ENCODE measurements at places on chromosomes 3 and 15. TPM values are rescaled to one million over a fixed set of nuclear protein-coding genes. Genes with fewer than 3 reads are reported as not detected.

Gene NMNAT3
- not detected for polyA plus RNA-seq

Gene TRAK1
- polyA plus RNA-seq = 11.5 TPM

DNA sequence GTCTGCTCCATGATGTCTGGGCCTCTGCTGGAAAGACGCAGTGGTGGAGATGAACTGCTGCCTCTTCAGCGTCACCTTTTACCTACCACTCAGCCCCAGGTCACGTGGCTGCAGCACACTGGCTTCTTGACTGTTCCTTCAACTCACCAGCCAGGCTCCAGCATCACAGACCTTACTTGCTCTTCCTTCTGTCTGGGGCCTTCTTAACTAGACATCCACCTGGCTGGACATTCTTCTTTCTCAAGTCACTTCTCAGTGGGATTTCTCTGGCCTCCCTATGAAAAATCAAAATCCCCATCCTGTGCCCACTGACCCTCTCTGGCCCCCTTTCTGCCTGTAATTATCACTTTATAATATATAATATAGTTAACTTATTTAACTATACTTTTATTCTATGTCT is 29.7 kb upstream of the NSMCE3 start:
- no peak for DNase-seq

Gene GOLGA6A
- not detected for polyA plus RNA-seq

Gene CPLX3
- polyA plus RNA-seq = not detected

- DNase-seq = no peak
Measured at GRCh38 chr3:149174901-149175300, 45.5 kb downstream of the HPS3 start.

- DNase-seq = no peak
Measured at GRCh38 chr3:65619451-65619881, 419.3 kb downstream of the MAGI1 start.

Gene ZDHHC3
- 60.7 TPM for polyA plus RNA-seq

Gene CYP11A1
- 0.08 TPM for polyA plus RNA-seq

DNA sequence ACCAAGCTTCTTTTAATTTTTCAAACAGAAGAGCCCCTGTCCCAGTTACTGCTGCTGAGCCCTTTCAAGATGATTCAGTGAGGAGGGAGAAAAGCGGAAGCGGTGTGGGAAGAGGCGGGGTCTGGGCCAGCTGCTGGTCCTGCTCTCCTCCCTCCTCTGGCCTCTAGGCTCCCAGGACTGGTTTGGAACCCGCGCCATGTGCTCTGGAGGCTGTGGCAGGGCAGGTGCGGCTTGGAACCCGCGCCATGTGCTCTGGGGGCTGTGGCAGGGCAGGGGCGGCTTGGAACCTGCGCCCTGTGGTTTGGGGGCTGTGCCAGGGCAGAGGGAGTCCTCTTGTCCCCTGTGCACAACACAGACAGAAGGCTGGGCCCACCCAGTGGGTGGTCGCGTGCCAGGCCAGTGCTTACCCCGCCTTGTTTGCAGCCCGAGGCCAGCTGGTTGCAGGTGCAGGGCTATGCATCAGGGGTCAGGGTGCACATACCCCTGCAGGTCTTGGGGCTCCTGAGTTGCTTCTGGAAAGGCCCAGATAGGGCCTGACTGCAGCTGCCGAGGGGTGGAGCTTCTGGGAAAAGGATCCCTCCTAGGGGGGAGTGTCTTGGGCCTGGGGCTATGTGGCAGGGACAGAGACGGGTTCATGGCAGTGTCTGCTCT is 12.2 kb downstream of the ALG1L2 start:
- no peak for DNase-seq

DNA sequence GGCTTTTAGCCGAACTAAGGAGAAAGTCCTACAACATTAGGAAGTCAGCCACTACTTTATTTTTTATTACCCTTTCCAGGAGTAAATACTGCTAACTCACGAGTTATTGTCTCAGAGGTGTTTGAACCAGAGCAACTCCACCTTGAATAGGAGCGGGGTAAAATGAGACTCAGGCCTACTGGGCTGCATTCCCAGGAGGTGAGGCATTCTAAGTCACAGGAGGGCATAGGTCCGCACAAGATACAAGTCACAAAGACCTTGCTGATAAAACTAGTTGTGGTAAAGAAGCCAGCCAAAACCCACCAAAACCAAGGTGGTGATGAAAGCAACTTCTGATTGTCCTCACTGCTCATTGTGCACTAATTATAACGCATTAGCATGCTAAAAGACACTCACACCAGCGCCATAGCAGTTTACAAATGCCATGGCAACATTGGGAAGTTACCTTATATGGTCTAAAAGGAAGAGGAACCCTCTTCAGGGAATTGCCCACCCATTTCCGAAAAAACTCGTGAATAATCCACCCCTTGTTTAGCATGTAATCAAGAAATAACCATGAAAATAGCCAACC is 555.9 kb downstream of the IGSF11 start:
- no peak for DNase-seq

DNA sequence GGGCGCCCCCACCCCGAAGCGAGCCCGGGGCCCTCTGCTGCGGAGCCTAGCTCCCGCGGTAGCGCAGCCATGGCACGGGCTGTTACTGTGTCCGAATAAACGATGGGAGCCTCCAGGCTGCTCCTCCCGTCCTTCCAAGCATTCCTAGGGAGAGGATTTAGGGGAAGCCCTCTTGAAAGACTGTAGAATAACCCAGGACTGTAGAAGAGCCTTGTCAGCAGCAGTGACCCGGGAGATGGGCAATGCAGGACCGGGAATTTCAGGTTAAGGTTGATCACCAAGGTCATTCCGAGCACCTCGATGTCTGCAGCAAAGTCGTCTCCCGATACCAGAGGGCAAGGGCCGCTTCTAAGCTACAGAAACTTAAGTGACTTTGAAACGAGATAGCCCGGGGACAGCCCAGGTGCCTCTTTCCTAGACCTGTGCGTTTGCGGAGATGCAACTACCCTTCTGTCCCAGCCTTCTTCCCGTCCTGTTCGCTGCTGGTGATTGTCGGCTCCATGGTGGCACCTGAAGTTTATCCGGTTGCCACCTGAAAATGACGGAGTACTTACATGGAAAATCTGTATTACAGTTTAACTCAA is 753 bp upstream of the MYO5A start:
- DNase-seq = no peak

- DNase-seq = no peak
Measured at GRCh38 chr15:40064231-40064894, 25.4 kb upstream of the SRP14 start.

Gene GPR149
- polyA plus RNA-seq = not detected

Gene OR5K4
- not detected for polyA plus RNA-seq

Gene CYP1A2
- not detected for polyA plus RNA-seq

Gene SNTN
- polyA plus RNA-seq = not detected

- no peak for DNase-seq
Measured at GRCh38 chr3:49554633-49555265, 472 bp downstream of the BSN start.

DNA sequence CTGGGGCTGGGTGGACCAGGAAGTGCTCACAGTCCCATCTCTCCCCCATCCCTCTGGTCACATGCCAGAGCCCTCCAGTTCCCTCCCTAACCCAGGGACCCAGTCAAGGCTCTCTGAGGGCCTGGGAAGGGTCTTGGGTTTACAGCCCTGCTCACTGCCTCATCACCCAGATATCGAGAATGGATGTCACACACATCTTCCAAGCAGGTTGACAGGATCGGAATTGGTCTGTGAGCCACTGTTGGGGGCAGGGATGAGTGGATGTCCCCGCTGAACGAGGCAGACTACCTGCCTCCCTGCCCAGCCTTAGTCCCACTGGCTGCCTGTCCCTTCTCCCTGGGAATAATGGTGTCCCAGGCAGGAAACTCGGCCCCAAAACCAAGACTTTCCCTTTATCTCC is 20.0 kb upstream of the GOLGA6C start:
- DNase-seq = no peak

Gene MOBP
- not detected for polyA plus RNA-seq

DNA sequence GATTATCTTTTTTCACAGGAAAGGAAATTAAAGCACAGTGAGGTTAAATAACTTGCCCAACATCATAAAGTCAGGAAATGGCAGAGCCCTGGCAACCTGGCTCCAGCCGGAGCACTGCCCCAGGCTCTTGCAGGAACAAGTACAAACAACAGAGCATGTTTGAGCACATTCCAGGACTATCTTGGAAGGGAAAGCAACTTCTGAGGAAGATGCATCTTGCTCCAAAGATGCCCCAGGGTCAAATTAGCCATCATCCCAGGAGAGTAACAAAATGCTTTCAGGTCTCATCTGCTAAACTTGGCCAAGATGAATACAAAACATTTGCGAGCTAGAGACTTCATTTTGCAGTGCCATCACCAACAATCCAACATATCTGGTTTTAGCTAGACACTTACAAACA is 162.4 kb upstream of the LRRN1 start:
- DNase-seq = no peak

Gene APEH
- polyA plus RNA-seq = 122 TPM

- DNase-seq = peak; percentile 62
Measured at GRCh38 chr3:183584246-183584913, 28.9 kb upstream of the KLHL6 start.

DNA sequence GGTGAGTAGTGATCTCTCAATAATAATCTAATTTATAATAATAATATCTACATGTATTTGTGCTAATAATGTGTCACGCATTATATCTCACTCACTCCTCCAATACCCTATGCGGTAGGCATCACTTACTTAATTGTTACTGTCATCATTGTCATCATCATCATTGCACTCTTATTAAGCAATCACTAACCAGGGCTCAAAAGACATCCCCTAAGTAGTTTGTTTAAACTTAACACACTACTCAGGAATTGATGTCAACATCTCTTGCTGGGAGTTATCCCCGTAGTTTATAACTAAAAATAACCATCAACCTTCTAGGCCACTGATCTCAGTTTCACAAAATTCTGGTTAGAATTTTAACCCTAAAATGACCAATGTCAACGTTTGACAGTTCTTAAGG is 56.8 kb upstream of the ICE2 start:
- no peak for DNase-seq

Gene PIGX
- polyA plus RNA-seq = 15.5 TPM

Gene PPP1R14D
- not detected for polyA plus RNA-seq

GRCh38 chr3:194208709-194209108 is 72.8 kb downstream of the HES1 start:
- DNase-seq = no peak

DNA sequence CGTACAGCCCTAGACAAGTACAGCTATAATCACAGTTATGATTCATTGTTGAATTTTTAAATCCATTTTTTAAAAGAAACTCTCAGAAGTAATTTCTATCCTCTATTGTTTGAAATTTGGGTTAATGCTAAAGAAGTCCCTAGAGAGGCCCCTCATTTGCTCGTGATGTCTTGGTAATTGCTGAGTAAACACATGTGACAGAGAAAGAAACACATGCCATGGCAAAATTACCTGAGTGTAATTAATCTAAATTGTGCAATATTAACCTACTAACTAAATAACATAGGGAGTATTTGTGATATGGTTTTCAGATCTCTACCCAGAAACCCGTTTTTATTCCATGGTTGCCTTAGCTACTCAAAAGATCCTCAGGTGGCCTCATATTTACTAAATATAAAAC is 10.8 kb downstream of the NEK10 start:
- DNase-seq = no peak

GRCh38 chr15:81253846-81254245 is 57.2 kb downstream of the IL16 start:
- DNase-seq = no peak

Gene ARGFX
- not detected for polyA plus RNA-seq

- no peak for DNase-seq
Measured at GRCh38 chr3:130963878-130964277, 62.7 kb downstream of the ASTE1 start.

Data from SK-N-SH (cell line).